ENCODE measurements at places on chromosomes 7 and 10. TPM values are rescaled to one million over a fixed set of nuclear protein-coding genes. Genes with fewer than 3 reads are reported as not detected.

The LIPN gene
- total RNA-seq: not detected

The ATE1 gene
- 47.7 TPM for total RNA-seq

DNA sequence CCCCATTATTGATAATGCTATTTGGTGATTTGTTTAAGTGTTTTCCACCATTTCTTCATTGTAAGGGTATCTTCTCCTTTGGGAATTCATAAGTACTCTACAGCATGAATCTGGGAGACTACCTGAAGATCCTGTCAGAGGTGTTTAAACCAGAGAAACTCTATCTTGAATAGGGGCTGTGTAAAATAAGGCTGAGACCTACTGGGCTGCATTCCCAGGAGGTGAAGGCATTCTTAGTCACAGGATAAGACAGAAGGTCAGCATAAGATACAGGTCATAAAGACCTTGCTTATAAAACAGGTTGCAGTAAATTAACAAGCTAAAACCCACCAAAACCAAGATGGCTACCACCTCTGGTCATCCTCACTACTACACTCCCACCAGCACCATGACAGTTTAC, 13.4 kb upstream of the OR2A5 start:
- no peak for DNase-seq

GRCh38 chr10:5411941-5412276, 448 bp upstream of the NET1 start:
- no peak for DNase-seq

GRCh38 chr10:124053971-124054370, 39.4 kb downstream of the CHST15 start:
- DNase-seq: no peak

GRCh38 chr10:13147161-13147560, 14.2 kb upstream of the MCM10 start:
- DNase-seq: no peak

DNA sequence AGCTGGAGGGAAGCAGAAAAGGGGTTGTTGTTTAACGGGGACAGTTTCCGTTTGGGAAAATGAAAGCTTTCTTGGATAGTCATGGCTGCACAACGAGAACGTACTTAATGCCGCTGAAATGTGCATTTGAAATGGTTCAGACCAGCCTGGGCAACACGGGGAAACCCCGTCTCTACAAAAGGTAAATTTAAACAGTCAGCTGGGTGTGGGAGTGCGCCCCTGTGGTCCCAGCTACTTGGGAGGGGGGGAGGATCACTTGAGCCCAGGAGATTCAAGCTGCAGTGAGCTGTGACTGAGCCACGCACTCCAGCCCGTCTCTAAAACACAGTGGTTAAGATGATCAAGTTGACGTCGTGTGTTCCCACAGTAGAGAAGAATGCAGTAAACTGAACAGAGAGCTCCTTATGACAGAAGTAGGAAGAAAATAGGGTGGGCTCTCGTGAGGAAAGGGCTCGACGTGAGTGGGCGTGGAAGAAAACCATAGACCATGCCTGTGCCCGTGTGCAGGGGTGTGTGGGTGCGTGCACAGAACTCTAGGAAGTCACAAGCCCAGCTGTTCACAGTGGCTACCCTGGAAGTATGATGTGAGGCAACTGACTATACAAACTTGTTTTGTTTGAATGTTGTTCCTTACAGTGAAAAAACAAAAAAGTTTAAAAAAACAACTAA, 4.1 kb upstream of the FUOM start:
- DNase-seq: no peak

- DNase-seq: no peak
Observed at GRCh38 chr10:30842185-30842584, 189.5 kb downstream of the ZNF438 start.
